ENCODE measurements at places on chromosomes 7 and 10.

DNA sequence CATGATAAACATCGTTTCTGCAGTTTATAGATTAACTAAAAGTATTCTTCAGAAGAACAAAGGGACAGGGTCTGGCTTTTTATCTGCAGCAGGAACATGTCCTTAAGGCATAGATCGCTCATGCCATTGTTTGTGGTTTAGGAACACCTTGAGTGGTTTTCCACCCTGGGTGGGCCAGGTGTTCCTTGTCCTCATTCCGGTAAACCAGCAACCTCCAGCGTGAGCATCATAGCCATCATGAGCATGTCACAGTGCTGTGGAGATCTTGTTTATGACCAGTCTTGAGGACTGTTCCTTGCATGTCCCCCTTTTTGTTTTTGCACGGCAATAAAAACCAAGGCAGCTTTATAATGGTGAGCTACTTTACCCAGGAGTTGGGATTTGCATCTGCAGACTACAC lies 33.9 kb downstream of the STOX1 start:
- DNase-seq = peak; percentile 25

DNA sequence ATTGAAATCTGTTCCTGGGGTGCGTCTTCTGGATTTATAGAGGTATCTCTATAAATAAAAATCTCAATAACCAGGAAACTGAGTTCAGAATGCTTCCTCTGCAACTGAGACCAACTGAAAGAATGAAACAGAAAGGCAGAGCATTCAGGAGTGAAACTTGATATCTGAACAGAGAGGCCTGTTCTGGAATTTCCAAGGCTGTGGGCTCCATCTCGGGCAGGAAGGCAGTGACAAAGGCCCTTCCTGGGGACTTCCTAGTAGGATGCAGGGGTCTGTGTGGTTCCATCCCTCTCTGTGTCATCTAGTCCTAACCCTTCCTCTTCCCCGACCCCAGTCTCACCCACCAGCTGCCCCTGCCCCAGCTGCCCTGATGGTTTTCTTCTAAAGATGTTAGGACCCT lies 52.0 kb downstream of the JCAD start:
- DNase-seq = no peak

GRCh38 chr10:43231523-43232078 lies 35.3 kb downstream of the RASGEF1A start:
- no peak for DNase-seq

GRCh38 chr7:87038993-87039690 lies 20.3 kb downstream of the ELAPOR2 start:
- DNase-seq = no peak

DNA sequence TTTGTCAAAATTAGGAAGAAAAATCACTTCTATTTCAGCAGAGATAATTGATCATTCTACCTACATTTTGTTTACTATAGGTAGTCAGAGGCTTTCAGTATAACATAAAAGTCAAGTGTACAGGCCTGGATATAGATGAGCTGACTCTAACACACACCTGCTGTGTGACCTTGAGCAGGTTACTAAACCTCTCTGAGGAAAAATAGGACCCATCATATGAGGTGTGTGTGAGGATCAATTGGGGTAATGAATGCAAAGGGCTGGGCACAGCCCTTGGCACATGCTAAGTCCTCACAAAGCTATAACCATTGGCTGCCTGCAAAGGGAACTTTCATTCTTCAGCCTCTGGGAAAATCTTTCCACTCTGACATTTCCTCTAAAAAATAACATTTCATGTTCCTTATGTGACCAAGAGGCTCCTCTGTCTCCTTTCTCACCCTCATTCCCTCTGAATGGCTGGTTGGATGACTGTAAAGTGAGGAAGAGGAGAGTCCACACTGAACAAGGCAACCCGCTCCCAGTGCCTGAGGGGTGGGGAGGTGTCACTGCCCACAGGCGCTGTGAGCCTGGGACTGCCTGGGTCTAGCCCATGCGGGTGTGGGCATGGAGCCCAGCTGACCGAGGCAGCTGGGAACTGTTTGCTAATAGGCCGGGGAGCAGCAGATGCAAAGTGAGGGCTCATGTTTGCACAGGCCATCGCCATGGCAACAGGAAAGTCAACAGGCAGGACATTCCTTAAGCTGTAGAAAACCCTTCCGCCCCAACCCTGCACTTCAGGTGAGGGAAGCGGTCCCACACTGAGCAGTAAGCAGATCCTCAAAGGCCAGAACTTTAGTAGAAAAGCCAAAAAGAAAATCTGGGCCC lies 36.8 kb downstream of the MYOF start:
- DNase-seq = peak; percentile 100

GRCh38 chr10:104209575-104210198 lies 22.5 kb downstream of the CFAP43 start:
- no peak for DNase-seq

- DNase-seq = no peak
These were observed 81.1 kb downstream of the NOC3L start for GRCh38 chr10:94281654-94282053.

DNA sequence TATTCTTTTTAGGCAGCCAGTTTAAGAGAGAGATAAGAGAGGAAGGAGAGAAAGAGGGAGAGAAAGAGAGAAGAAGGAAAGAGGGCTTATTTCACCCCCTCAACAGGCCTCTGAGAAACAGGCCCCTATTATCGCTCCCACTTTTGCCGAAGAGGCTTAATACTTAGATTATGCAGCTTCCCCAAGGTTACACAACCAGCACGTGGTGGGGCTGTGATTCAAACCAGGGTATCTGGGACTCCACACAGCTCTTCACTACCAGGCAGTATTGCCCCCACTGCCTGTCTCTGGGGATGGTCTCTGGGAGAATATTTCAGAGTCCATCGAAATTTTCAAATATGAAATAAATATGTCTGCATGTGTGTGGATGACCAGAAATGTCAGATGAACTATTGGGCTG lies 3.0 kb downstream of the GIMAP1 start:
- DNase-seq = no peak

DNA sequence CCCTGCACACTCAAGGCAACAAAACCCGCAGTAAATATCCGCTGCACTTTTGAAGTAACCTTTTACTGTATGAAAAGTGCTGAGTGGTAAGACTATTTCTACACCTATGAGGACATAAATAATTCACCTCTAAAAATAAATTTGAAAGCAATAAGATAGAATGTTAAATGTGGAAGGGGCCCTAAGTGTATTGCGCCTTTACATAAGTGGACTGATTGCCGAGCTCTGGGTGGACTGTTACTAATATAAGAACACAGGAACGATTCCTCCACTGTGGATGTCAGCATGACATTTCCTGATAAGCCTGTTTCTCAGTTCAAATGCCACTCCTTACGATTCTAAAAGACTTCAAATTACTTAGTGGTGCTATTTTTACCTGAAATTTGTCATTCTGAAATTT lies 192.0 kb upstream of the PTN start:
- no peak for DNase-seq

- DNase-seq = no peak
These were observed 106.5 kb downstream of the SMURF1 start for GRCh38 chr7:99037327-99037940.

- DNase-seq = no peak
These were observed 48.3 kb downstream of the MCMBP start for GRCh38 chr10:119824299-119824698.

DNA sequence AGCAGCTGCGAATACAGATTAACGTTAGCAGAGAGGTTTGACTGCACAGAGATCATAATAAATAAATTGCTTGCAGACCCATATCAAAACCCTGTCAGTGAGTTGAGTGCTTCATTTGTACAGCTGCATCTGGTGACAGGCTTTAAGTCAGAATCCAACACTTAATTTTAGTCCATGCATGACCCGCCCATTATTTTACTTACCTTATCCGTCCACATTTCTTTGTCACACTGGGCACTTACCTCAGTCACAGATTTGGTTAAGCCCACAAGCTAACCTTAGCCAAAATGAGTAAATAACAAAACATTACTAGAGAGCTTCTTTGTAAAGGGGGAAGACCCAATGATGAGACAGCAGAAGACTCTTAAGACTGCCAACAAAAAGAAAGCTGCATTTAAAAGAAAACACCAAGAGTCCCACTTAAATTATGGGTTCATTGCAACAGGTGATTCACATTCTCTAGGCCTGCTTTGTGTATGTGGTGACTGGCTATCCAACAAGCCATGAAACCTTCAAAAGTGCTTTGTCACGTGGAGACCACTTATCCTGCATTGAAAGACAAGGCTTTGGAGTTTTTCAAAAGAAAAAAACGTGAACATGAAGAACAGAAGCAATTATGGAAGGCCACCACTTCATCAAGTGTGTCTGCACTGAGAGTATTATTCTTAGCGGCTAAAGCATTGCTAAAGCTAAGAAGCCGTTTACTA lies 32.2 kb downstream of the PHTF2 start:
- no peak for DNase-seq

GRCh38 chr7:2626498-2627117 lies 5.2 kb upstream of the TTYH3 start:
- DNase-seq = no peak

- no peak for DNase-seq
These were observed 61.0 kb downstream of the SND1 start for GRCh38 chr7:127713006-127713405.

- no peak for DNase-seq
These were observed 61.9 kb downstream of the COL13A1 start for GRCh38 chr10:69863580-69863979.

GRCh38 chr10:52810761-52811160 lies 38.2 kb upstream of the MBL2 start:
- no peak for DNase-seq

DNA sequence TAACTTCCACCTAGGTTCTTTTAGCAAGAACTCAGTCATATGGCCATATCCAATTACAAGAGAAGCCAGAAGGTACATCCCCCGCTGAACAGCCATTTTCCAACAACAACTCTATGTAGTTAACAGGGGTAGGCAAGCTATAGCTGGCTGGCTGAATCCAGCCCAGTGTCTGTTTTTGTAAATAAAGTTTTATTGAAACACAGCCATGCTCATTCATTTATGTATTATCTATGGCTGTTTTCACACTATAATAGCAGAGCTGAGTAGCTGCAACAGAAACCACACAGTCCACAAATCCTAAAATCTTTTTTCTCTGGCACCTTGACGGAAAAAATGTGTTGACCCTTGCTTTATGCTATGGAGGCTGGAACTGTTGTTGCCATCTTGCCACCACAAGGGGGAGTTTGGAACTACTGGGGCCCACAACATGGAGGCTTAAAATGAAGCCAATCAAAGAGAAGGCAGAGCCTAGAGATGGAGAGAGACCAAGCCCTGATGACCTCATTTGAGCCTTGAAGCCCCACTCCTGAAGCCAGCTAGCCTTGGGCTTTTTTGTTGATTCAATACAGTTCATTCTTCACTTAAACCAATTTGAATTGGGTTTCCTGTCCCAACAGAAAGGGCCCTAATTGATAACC lies 33.3 kb upstream of the XPNPEP1 start:
- no peak for DNase-seq

GRCh38 chr7:108124820-108125219 lies 5.3 kb downstream of the LAMB4 start:
- no peak for DNase-seq

DNA sequence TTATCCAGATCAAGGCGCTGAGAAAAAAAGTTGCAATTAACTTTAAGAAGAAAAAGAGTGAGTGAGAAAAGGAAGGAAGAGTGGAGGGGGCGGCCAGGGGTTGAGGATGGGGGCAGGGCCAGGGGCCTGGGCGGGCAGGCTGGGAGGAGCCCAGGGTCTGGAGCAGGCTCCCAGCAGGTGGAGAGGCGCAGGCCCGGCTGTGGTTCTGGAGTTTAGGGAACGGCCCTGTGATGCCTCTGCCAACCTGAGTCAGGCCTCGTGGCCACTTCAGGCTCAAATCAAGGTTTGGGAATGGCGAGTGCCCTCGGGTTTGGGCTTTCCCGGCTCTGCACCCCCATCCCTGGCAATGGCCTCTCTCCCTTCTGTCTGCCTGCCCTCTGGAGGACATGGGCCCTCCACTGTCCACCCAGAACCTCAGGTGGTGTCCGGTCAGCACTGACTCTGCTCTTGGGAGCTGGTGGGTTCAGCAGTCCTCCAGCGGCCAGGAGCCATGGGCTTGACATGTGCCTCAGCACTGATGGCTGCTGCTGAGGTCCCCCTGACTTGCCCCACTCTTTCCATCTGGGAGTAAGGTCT lies 41.0 kb upstream of the EMX2 start:
- DNase-seq = no peak

DNA sequence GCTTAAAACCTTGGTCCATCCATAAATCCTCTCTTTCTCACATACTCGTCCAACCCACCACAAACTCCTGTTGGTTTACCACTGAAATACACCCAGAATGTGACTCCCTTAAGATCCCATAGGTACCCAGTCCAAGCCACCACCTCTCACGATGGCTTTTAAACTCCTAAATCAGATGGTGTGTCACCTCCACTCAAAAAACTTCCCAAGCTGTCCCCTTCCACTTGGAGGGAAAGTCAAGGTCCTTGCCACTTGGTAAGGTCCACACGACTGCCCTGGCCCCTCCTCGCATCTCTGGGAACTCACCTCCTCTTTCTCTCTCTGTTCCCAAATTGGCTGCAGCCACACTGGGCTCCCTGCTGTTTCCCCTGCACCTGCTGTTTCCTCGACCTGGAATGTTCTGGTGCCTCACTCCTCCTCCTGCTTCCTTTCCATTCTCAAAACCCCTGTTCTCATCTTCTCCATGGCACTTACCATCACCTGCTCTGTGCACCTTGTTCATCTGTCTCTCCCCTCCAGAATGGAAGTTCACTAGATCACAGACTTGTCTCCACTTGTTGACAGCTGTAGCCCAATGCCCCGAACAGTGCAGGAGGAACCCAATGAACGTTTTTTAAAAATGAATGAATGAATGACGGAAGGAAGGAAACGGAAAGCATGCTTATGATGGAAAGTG lies 23.0 kb downstream of the ZFAND2A start:
- peak; percentile 29 for DNase-seq

- no peak for DNase-seq
These were observed 188.2 kb downstream of the KIF20B start for GRCh38 chr10:89889606-89890005.

- no peak for DNase-seq
These were observed 373.7 kb downstream of the HPSE2 start for GRCh38 chr10:98861962-98862361.

DNA sequence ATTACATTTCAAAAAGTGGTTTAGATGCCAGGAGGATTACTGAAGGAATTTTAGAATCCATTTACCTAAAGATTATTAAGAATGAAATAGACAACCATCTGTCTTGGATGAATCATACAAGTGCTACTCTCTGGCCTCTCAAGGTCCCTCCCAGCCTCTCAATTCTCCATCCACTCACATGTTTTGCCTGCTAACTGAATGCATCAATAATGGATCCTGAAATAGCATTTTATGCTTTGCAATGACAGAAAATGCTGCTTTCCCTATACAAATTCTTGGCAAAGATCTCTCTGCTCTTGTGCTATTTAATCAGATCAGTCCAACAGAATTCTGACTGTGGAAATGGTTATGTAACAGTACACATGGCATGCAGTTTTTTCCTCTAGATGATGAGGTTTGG lies 68.1 kb downstream of the HBP1 start:
- DNase-seq = no peak

GRCh38 chr7:149448961-149449360 lies 11.9 kb downstream of the ZNF777 start:
- no peak for DNase-seq

GRCh38 chr7:116829041-116829440 lies 33.3 kb upstream of the CAPZA2 start:
- DNase-seq = no peak

- DNase-seq = no peak
These were observed 1.2 kb upstream of the SMNDC1 start for GRCh38 chr10:110305767-110306451.

GRCh38 chr7:40643664-40644063 lies 508.9 kb downstream of the SUGCT start:
- no peak for DNase-seq

- DNase-seq = no peak
These were observed 97.9 kb upstream of the STEAP1B start for GRCh38 chr7:22597844-22598243.

All from T47D (cell line).